CD4-positive, alpha-beta memory T cell (primary cell): ENCODE measurements at places on chromosomes 13 and 19. TPM values are rescaled to one million over a fixed set of nuclear protein-coding genes. Genes with fewer than 3 reads are reported as not detected.

The ZNF284 gene
- 5.4 TPM for total RNA-seq

The COX7A1 gene
- total RNA-seq: not detected

The TIMM29 gene
- 39.6 TPM for total RNA-seq

The BRME1 gene
- total RNA-seq: 3.8 TPM

The MBD3L3 gene
- total RNA-seq: not detected

The ZNF296 gene
- 1.7 TPM for total RNA-seq

The ZFP14 gene
- total RNA-seq: 21.2 TPM
